Epithelial cell of proximal tubule (primary cell): ENCODE measurements at places on chromosomes 3 and 15. TPM values are rescaled to one million over a fixed set of nuclear protein-coding genes. Genes with fewer than 3 reads are reported as not detected.

Gene WNT7A
- total RNA-seq: 8.6 and 10.3 TPM in 2 replicates

- DNase-seq: no peak
Observed at GRCh38 chr3:23590424-23591273, 215.1 kb upstream of the UBE2E1 start.

DNA sequence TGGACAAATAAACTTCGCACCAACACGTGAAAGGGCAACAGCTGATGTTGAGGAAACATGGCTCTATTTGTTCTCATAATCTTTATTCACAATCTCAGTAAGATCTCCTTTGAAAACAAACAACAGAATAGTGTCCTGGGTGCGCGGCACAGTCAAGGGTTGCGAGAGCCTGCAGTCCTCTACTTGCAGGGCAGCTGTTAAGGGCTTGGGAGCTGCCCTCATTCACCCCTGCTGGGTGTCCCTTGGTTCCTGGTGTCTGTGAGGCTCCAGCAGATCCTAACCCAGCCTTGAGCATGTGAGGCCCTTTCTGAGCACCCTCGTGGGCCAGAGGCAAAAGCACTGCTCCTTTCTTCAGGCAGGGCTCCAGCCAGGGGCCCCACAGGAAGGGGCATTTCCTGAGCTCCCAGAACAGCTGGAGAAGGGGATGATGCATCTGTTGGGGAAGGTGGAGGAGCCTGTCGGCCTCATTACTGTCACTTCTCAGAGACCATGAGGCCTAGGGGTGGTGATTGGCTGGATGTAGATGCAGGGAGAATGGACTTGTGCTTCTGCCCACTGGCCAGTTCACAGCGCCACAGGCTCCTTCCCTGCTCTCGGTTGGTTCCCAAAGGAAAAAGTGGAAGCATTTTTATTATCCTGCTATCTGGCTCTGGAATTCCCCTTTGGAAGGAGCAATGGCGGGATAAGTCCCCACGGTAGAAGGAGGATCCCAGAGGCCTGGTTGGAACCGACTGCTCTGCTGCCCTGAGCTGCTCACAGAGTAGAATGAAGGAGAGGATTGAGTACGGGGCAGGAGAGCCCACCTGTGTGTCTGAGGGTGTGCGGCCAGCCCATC is 51.9 kb upstream of the KLF13 start:
- no peak for DNase-seq

Gene DNAJA4
- 10.2 and 11.1 TPM in 2 replicates for total RNA-seq

GRCh38 chr3:9180764-9181117 is 68.7 kb downstream of the SRGAP3 start:
- DNase-seq: no peak
